Neural crest cell (in vitro differentiated cells): ENCODE measurements at places on chromosomes 6 and 20.

- peak; percentile 64 for DNase-seq
Measured at GRCh38 chr6:83708970-83709747, at the start of gene SNAP91. TSS of gene SNAP91 (minus strand) at chr6:83709101. CDS start at chr6:83707927, 1,174 bp downstream.

DNA sequence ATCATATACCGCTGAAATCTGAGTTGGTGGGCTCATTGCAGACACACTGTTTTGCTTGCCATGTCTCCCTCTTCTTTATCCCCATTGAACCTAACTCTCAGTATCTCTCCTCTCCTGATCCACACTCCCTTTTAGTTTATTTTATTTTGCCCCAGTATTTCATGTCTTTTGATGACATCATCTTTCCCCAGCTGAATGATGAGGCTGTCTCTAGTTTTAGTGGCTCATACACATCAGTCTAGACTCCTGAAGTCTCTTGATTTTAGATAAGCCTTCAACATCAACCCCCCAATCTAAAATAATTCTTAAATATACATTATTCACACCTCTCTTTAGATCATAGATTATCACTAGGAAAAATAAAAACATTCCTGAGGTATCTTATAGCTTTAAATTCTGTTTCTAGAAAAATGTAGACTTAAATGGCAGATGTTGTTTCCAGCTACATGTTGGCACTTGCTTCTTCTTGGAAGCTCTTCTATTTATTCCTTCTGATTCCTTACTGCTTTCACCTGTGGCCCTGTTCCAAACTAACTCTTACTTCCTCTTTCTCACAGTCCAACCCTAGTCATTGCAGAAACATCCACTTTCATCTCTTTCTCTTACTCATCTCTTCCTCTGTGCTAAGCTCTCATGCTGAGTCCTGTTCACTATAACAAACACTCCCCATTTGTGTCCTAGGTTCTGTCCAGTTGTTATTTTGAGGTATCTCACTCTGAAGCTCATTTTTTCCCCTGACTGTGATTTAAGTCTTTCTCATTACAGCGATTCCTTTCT lies 191.9 kb upstream of the SLC35B3 start:
- DNase-seq, result no peak

GRCh38 chr20:63101781-63102720 lies 95.3 kb upstream of the BHLHE23 start:
- no peak for DNase-seq

DNA sequence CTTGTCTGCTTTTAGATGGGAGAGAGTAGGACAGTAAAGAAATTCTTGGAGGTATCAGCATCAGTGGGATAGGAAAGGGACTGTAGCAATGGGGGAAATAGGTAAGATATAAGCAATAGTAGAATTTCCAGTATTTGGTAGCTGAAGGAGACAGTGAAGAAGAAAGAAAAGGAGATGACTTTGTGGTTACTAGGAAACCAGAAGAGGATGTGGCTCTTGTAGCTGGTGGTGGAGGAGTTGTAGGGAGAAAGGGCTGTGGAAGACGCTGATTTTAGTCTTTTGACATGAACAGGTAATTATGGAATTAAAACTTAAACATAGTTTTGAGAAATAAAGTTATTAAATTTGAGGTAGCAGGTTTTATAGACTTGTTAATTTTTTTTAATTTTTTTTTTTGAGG lies 26.1 kb downstream of the SH3BGRL2 start:
- DNase-seq, result no peak

GRCh38 chr6:10373642-10374359 lies 41.1 kb downstream of the TFAP2A start:
- no peak for DNase-seq

GRCh38 chr6:15243910-15244619 lies 1.8 kb upstream of the JARID2 start:
- no peak for DNase-seq

- no peak for DNase-seq
Measured at GRCh38 chr6:118494091-118494490, 54.0 kb upstream of the PLN start.

DNA sequence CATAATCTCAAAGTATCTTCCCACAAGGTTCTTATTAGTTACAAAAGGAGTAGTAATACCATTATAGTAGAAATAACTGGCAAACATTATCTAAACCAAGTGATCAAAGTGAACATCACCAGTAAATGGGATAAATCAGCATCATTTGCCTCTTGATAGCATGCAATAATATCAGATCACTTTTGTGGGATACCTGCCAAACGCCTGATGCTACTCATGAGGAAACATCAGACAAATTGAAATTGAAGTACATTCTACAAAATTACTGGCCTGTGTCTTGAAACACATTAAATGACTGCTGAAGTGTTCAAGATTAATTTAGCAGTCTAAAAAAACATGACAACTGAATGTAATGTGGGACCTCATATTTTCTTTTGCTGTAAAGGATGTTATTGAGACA lies 208.1 kb downstream of the TINAG start:
- DNase-seq, result no peak

GRCh38 chr6:113695516-113695915 lies 161.6 kb upstream of the MARCKS start:
- DNase-seq, result no peak

- no peak for DNase-seq
Measured at GRCh38 chr6:118881440-118882313, 12.3 kb upstream of the ASF1A start.

GRCh38 chr6:47235421-47235820 lies 74.3 kb downstream of the TNFRSF21 start:
- DNase-seq, result no peak

GRCh38 chr6:3252861-3253596 lies 5.7 kb upstream of the PSMG4 start:
- no peak for DNase-seq

- DNase-seq, result no peak
Measured at GRCh38 chr20:8242827-8243724, 111.0 kb downstream of the PLCB1 start.

DNA sequence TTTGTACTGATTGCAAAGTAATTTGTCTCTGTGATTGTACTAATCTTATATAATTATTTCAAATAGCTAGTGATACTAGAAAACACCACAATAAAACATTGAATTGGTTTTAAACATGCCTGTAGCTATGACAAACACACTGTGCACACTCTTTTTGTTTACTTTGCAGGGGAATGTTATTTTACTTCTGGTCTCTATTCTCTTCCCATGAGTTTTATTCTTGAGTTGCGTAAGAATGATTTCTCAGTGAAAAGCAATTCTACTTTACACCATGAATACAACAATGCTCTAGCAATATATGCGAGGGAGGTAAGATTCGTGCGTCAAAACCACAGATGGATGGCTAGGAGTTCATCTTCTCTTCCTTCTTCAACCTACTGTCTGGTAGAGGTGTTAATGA lies 68.4 kb upstream of the PHACTR1 start:
- DNase-seq, result no peak

DNA sequence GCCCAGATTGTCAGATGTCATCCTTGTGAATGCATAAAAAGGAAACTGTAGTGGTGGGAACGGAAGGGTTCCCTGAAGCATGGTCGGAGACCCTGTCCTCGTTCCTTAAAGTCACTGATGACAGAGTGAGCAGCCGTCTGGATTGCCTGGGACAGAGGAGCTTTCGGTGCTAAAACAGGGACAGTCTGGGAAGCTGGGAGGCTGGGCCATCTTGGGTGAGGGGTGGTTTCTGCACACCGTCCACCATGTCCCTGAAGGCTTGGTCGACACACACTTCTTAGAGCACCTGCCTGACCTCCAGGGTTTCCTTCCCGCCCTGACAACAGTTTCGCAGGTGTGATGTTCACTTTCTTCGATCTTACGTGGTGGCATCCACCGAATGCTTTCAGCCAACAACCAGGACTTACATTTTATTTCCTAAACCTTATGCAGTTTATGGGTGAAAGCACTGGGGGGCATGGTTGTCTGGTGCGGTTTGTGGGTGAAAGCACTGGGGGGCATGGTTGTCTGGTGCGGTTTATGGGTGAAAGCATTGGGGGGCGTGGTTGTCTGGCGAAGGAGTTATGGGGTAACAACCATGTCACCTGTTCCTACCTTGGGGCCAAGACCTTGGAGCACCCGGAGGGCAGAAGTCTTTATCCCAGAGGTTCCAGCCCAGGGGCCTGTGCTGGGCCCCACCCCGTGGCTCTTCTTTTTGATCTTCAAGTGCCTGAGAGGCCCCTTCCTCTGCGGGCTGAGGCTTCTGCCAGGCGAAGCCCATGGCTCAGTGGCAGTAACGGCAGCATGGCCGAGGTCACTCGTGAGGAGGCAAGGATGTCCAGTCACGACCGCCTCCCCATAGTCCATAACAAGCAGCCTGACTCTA lies 81.7 kb upstream of the FRMD1 start:
- DNase-seq, result no peak

- DNase-seq, result no peak
Measured at GRCh38 chr20:57713951-57714350, 4.1 kb upstream of the PMEPA1 start.

DNA sequence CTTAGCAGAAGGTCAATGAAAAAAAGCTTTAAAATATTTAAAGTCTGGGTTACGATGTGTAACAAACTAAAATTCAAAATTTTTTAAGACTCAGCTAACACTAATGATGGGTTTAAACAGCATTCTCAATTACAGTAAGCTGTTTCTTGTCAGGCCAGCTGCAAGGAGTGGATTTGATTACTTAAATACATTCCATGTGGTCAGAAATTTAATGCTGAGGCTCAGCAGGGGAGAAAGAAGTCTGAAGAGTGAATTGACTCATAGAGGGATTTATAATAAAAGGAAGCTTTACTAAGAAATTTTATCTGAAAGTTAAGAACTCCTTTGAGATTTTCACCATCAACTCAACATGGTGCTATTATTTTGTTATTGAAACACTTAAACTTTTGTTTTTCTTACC lies 398.6 kb downstream of the KHDRBS2 start:
- no peak for DNase-seq

- no peak for DNase-seq
Measured at GRCh38 chr6:2796861-2797260, 31.7 kb downstream of the WRNIP1 start.

GRCh38 chr6:12832226-12832735 lies 115.7 kb downstream of the PHACTR1 start:
- no peak for DNase-seq

- DNase-seq, result no peak
Measured at GRCh38 chr20:33552519-33552918, 62.6 kb downstream of the CBFA2T2 start.

- DNase-seq, result no peak
Measured at GRCh38 chr6:44727651-44728630, 340.4 kb downstream of the CDC5L start.

DNA sequence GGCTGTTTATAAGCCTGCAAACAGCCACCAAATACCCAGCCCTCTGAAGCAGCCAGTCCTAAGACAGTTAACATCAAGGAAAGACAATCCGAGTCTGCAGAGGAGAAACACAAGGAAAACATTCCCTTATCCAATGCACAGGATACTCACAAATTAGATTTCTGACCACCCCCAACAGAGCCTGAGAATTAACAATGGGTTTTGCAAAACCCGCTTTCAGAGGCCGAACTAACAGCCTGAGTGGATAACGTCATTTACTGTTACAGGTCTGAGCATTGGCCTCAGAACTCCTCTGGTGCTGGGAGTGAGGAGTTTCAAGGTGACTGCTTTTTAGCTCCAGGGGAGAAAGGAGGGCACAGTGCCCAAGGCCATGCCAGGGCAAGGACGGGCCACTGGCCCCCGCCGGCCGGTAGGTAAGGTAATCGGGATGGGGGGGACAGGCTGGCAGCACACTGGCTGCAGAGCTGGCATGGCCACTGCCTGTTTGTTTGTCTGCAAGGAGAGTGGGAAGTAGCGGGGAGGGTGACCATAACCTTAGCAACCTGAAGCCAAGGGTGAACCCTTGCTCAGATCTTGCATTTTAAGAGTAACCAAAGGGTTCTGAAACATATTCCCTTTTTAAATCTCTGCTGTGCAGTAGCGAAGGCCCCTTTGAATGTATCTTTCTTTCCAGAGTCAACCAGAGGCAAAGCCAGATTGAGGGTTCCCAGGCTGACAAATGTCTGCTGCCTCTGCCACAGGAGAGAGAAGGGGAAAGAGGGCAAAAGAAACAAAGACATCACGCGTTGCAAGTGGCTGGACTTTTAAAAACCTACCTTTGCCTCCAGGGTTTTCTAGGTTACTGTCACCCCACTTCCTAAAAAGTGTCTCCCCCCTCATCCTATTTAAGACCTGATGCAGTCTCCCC lies 3.9 kb downstream of the ZMYND8 start:
- DNase-seq, result no peak

- DNase-seq, result no peak
Measured at GRCh38 chr6:37260444-37260843, 2.5 kb upstream of the TMEM217 start.

GRCh38 chr20:62412194-62413024 lies 5.3 kb upstream of the CABLES2 start:
- no peak for DNase-seq

GRCh38 chr20:56249244-56249955 lies 868 bp downstream of the MC3R start:
- DNase-seq, result peak; percentile 1

DNA sequence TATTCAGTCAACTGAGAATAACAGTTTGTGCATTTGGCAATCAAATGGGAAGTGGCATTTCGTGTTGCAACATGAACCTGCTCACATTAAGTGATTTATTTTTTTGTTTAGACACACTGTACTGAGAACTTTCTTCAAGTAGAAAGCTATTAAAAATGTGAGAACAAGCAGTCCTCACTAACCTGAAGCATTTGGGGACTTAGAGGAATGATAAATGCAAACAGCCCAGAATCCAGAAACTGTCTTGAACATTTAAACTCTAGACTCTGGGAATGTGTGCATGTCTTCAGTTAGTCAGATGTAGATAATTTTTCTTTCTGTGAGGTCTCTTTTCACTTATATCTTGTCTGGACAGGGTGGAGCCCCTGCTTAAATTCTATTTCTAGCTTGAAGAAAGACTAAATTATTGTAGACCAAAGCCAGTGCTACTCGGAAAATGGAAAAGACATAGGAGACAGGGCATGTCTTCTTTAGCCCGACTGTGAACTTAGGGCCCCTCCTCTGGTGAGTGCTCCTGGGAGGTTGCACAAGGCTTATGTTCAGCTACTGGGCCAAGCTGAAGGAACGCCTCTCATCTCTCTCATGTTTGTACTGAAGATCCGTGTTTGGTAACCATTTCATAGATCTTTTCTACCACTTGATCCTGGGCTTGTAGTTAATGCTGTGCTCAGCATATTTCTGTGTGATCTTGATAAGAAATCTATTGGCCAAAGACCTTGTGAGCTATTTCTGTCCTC lies 70.1 kb downstream of the SLX4IP start:
- no peak for DNase-seq

- no peak for DNase-seq
Measured at GRCh38 chr6:163945808-163946207, 531.3 kb downstream of the QKI start.
